ENCODE measurements at places on chromosomes 11 and 22.

DNA sequence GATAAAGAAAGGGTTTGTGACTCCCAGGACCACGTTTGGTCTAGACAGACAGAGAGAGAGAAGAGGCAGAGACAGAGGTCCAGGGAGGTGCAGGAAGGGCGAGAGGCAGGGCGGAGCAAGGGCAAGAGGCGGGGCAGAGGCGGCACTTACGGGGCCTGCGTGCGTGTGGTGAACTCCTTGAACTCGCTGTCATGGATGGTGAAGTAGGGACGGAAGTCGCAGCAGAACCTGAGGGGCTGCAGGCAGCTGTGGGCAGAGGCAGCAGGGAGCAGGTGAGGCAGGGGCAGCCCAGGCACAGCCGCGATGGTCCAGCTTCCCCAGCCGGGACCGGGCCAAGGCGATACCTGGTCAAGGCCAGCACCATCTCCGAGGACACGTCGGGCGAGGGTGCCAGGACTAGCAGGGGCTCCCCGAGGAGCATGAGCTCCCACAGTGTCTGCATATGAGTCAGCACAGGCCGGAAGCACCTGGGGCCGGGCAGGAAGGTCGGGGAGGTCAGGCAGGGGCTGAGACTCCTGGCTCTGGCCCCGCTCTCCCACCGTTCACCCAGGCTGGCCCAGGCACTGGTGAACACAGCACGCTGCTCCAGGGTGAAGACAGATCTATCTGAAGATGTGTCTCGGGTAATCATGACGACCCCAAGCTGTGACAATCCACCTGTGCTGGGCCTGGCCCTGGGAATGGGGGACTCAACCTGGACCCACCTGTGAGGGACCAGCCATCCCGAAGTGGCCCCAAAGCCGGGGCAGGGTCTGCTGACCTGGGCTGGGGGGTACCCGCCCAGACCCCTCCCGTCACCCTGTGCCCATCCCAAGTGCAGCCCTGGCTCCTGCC lies 7.2 kb upstream of the PLXNB2 start:
- no peak for DNase-seq

GRCh38 chr11:94449437-94449836 lies 44.2 kb downstream of the MRE11 start:
- DNase-seq, result peak; percentile 85

DNA sequence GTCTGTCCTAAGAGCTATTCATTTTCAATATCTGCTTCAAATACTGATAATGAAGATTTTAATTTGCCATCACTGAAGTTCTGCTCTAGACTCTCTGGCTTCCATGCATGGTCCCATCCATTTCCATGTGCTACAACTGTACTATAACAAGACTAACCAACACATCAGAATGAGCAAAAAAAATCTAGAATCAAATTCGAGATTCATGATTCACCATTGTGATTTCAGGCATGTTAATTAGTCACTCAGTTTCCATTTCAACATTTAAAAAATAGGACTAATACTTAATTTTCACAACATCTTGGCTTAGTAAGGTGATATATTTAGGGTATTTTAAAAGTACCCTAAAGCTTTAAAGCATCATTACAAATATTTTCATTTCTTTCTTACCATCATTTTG lies 22.8 kb downstream of the PICALM start:
- DNase-seq, result no peak

DNA sequence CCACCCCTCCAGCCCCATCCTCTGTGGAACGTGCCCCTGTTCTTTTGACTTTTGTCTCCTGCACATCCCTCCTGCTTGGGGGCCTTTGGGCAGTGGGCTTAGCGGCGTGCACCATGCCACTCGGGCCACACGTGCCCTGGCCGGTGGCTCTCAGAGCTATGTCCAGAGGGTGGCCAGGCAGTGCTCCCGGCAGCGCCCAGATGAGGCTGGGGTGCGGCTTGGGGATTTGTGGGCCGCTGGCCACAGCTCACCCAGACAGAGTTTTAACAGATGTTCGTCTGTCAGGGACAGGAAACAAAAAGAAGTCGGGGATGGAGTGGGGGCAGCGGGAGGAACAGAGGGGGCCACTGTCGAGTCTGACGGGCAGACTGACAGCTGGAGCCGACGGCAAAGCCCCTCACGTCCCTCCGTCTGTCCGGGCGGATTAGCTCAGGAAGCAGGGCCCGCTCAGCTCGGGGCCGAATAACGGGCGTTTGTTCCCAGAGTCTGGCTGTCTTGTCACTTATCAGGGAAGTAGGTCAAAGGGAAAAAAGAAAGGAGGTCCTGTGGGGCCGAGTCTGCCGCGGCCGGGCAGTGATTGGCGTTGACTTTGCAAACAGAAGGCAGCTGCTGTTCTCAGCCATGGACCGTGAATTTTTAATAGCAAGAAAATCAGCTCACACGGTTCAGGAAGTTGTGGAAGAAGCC lies 61.6 kb downstream of the LRP5 start:
- no peak for DNase-seq

DNA sequence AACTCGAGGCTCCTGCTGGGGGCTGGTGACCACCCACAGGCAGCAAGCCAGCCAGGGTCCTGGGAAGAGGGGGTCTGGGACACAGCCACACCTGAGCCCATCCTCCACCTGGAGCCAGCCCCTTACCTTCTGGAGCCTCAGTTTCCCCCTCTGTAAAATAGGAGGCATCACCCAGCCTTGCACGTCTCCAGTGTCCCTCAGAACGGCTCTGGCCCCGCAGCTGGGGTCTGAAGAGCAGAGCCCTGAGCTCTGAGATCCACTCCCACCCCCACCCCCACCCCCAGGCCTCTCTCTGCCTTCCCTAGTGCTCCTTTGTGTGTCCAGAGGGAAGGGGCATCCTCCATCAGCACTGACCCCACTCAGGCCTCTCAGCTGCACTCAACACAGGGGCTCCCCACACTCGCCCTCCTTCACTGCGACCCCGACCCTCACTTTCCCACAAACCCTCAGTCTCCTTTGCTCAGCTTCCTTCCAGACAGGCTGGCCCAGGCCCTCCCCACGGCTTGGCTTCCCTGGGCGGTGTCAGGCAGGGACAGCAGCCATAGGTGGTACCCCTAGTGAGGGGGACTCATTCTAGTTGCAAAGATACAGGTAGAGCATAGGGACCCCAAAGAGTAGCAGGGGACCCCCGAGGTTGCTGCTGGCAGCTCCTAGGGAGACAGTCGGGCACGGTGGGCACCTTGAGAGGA lies 33.3 kb upstream of the KCNQ1OT1 start:
- no peak for DNase-seq

- DNase-seq, result peak; percentile 97
Observed at GRCh38 chr22:31646186-31647019, 15.6 kb downstream of the PISD start.

Measured in HFFc6 (cell line).